Stimulated activated CD8-positive, alpha-beta memory T cell treated with anti-CD3 and anti-CD28 coated beads, Interleukin-7, amount 100 ng/mL, for 1 hour (primary cell): ENCODE measurements at places on chromosomes 13 and 19.

DNA sequence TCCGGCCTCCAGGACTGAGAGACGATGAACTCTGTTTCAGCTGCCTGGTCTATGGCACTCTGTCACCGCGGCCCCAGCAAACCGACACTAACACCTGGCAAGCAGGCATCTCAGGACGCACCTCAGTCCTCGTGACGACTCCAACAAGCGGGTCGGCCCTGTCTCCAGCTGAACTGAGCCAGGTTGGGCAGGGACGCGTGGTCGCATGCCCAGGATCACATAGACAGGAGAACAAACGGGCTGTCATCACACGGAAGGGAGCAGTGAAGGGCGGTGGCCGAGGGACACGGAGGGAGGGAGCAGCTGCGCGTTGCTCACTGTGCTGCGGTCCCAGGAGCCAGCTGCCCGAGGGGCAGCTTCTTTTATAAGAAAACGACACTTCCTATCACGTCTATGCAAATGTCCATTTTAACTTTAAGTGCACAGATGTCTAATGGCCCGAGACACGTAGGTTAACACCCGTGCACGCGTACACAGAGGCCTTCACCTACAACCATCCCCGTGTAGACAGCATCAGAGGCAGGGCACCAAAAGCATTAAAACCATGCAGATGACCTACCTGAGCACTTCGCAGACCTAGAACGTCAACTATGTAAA is 8.9 kb downstream of the SGTA start:
- DNase-seq: no peak

- no peak for DNase-seq
Observed at GRCh38 chr19:34120846-34121639, 51.3 kb upstream of the LSM14A start.

DNA sequence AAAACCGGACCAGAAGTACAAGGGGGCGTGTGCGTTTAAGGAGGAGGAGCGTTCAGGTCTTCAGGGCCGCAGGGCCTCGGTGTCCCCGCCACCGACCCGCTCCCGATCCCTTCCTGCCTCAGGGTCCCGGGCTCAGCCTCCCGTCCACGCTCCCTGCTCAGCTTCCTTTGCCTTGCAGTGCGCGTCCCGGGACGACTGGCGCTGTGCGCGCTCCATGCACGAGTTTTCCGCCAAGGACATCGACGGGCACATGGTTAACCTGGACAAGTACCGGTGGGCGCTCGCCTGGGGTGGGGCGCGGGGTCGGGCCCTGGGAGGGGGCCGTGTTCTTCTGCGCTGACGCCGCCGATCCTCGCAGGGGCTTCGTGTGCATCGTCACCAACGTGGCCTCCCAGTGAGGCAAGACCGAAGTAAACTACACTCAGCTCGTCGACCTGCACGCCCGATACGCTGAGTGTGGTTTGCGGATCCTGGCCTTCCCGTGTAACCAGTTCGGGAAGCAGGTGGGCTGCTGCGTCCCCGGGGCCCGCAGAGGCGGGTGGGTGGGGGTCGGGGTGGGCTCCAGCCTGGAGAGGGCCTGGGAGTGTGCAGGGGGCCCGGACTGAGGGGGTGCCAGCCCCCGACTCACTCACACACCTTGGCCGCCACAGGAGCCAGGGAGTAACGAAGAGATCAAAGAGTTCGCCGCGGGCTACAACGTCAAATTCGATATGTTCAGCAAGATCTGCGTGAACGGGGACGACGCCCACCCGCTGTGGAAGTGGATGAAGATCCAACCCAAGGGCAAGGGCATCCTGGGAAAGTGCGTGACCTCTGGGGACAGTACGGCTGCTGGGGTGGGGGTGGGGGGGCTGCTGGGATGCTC is 1.4 kb downstream of the GPX4 start:
- DNase-seq: no peak

DNA sequence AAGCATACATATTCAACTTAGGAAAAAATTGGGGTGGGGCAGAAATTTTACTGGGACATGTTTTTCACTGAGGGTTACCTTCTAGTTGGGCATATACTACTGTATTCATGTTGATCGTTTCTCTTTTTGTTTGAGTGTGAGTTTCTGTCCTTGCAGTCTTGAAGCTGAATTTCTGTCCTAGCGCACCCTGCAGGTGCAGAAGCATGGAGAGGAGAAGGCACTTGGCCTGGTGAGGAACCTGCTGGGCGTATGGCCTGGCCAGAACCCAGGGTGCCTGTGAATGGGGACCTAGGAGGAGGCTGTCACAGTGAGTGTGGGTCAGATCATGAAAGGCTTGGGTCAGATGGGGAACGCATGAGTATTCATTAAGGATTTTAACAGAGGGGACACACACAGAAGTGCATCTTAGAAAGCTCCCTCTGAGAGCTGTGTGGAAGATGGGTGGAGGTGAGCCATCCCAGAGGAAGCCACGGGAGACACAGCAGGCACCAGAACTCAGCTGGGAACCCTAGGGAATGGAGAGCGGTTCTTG is 36.8 kb downstream of the SERP2 start:
- no peak for DNase-seq

DNA sequence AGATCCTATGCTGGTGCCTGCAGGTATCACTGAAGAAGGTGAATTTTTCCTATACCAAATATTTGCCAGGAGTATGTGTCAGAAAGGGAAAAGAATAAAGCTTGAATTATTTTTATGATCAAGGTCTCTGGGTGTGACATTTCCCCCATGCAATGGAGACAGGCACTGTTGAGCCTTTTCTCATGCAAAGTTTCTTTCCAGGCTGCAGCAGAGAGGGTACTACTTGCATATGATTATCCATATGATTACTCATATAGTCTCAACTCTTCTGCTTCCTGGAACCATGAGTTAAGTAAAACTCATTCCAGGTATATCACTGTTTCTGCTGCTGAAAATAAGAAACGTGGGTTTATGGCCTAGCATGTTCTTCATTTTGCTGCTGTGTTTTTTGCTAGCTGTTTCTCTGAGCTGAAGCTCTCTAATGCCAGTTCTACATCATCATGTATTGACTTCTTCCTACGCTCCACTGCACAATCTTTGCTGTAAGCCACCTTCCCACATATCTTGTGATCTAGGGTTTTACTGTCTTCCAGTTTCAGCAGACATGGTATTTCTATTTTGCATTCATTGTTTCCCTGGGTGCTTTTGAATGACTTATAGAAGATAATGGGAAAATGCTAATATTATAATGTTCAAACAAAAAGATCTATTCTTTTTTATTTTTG is 278.7 kb upstream of the GPC6 start:
- DNase-seq: no peak

DNA sequence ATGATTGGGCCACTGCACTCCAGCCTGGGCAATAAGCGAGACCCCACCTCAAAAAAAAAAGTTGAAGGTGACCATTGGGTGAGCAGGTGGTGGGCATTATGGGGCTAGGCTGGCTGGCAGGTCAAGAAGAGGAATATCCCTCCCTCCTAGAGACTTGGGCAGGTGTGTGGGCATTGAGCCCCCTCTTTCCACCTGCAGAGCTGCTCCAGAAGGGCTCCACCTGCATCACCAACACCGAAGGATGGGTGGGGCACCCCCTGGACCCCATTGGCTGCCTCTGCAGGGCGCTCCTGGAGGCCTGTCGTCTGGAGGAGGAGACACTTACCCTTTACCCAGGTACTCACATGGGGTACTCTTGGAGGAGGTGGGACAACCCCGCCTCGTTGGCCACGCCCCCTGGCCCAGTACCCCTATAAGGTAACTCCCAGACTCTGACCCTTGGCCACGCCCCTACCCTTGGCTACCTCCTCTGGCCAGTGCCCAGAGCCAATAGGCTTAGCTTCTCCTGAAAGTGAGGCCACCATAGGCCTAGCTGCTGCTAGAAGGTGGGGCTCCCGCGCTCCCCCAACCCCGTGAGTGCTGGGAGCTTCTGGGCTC is 21.9 kb downstream of the ZSWIM4 start:
- no peak for DNase-seq

- no peak for DNase-seq
Observed at GRCh38 chr19:5050067-5050656, 81.2 kb downstream of the KDM4B start.

DNA sequence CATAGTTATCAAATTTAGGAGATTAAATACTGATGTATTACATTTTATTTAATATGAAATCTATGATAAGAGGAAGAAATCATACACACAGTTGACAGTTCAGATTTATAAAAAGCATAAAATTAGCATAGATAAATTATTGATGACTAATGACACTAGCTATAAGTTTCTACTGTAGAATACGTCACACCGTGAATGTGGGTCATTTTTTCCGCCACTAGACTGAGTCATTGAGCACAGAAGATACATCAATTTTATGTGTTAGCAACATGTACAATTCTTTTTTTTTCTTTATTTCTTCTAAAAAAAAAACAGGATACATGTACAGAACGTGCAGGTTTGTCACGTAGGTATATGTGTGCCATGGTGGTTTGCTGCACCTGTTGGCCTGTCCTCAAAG is 22.2 kb downstream of the AP2S1 start:
- DNase-seq: no peak

DNA sequence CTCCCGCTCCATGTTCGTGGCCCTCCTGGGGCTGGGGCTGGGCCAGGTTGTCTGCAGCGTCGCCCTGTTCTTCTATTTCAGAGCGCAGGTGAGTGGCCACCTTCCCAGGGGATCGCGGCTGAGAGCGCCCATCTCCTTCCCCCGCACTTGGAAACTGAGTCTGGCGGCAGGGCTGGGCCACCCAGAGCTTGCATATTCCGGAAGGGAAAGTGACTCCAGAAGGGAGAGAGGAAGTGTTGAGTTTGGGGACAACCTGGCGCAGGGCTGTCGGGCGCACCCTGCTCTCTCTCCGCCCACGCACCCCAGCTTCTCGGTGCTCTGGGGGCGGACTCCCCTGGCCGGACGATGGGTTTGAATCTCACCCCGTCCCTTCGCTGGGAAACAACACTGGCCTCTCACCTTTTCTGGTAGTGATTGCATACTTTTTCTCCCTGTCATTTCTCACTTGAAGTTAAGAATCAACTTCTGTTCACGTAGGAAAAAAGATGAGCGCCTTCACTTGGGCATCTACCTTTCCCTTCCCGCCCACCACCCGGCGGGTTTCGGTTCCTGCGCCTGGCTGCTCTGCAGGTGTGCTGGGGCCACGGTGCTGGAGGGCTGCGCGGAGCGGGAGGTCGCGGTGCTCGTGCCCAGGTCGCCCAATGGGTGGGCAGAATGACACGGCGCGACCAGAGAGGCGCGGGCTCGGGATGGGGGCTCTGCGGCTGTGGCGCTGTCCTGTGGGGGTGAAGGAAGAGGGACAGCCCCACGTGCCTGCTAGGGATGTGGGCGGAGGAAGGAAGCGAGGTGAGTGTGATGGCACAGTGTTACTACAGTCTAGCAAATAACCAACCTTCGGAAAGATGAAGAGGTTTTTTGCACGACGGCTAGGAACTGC is 721 bp downstream of the TNFSF11 start:
- DNase-seq: peak; percentile 9

- DNase-seq: no peak
Observed at GRCh38 chr13:101144808-101145419, 271.4 kb downstream of the NALCN start.

- DNase-seq: no peak
Observed at GRCh38 chr19:20078581-20079031, 806 bp downstream of the ZNF90 start.
